ENCODE measurements at places on chromosomes 4 and X. TPM values are rescaled to one million over a fixed set of nuclear protein-coding genes. Genes with fewer than 3 reads are reported as not detected.

The CCDC149 gene
- total RNA-seq: 5.7 TPM

The ZNF630 gene
- total RNA-seq: 2.1 TPM

The QRFPR gene
- total RNA-seq: 0.52 TPM

The OTC gene
- not detected for total RNA-seq

The CCSER1 gene
- total RNA-seq: 1.0 TPM

The PCDH11X gene
- 1.0 TPM for total RNA-seq

The NAP1L2 gene
- 0.52 TPM for total RNA-seq

The AFM gene
- total RNA-seq: not detected

The SHROOM4 gene
- total RNA-seq: 3.7 TPM

The USP17L30 gene
- total RNA-seq: not detected

The CDX4 gene
- not detected for total RNA-seq

The MAGEC1 gene
- not detected for total RNA-seq

The TBC1D19 gene
- 41.8 TPM for total RNA-seq

The UGT8 gene
- 2.1 TPM for total RNA-seq

The SPANXN1 gene
- not detected for total RNA-seq

The ACSL4 gene
- total RNA-seq: 27.7 TPM

The SPANXA1 gene
- total RNA-seq: not detected

Data from skeletal muscle tissue (tissue), 5 donors.